ENCODE measurements at places on chromosomes 2 and 18. TPM values are rescaled to one million over a fixed set of nuclear protein-coding genes. Genes with fewer than 3 reads are reported as not detected.

The COX7A2L gene
- 84.7 TPM for total RNA-seq

DNA sequence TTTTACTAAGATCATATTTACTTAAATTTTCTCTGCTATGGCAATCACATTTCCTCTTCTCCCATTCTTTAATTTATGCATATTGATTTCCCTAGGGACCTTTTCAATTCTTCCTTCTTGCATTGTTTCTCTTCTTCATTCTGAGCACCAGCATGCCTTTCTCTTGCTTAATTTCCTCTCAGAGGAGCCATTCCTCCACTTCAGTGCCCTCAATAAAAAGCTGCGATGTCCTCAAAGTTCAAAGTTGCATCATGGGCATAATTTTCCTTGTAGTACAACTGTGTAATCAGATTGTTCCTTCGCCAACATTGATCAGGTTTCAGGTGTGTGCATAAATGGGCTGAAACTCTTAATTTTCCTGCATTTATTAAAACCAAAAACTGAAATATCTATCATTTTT lies 21.8 kb upstream of the CD226 start:
- DNase-seq = no peak
- no peak overlapping the region for H3K4me3 ChIP-seq
- peaks cover 11% of the 10 kb centered on the region for H3K36me3 ChIP-seq
- H3K4me1 ChIP-seq = peaks cover 23% of the 10 kb centered on the region
- no peaks in the 10 kb centered on the region for H3K27me3 ChIP-seq

- H3K27me3 ChIP-seq = peaks cover 5% of the 10 kb centered on the region
Observed at GRCh38 chr2:200146501-200146900, 160.0 kb upstream of the SPATS2L start.

- H3K4me1 ChIP-seq = peaks cover 12% of the 10 kb centered on the region
- DNase-seq = no peak
- H3K27ac ChIP-seq = no peak overlapping the region
- peaks cover 4% of the 10 kb centered on the region for H3K36me3 ChIP-seq
- no peak overlapping the region for H3K4me3 ChIP-seq
Observed at GRCh38 chr2:168482269-168482668, 26.2 kb downstream of the CERS6 start.

GRCh38 chr2:238797537-238797936 lies 50.3 kb upstream of the TWIST2 start:
- no peak for DNase-seq
- no peak overlapping the region for H3K27ac ChIP-seq
- H3K27me3 ChIP-seq = peaks cover 8% of the 10 kb centered on the region
- H3K4me3 ChIP-seq = no peak overlapping the region
- no peaks in the 10 kb centered on the region for H3K4me1 ChIP-seq

The CPO gene
- total RNA-seq = not detected

GRCh38 chr2:45950606-45951005 lies 299.1 kb downstream of the PRKCE start:
- peaks cover 15% of the 10 kb centered on the region for H3K27me3 ChIP-seq
- no peaks in the 10 kb centered on the region for H3K4me1 ChIP-seq
- H3K27ac ChIP-seq = no peak overlapping the region
- H3K4me3 ChIP-seq = no peak overlapping the region

- H3K27me3 ChIP-seq = peaks cover 1% of the 10 kb centered on the region
- H3K36me3 ChIP-seq = no peaks in the 10 kb centered on the region
- no peak for DNase-seq
- H3K4me3 ChIP-seq = no peak overlapping the region
Observed at GRCh38 chr2:3745920-3746319, 42.5 kb downstream of the DCDC2C start.

GRCh38 chr18:12391487-12392165 lies 14.6 kb upstream of the AFG3L2 start:
- H3K36me3 ChIP-seq = no peaks in the 10 kb centered on the region
- peaks cover 4% of the 10 kb centered on the region for H3K27me3 ChIP-seq
- H3K27ac ChIP-seq = no peak overlapping the region
- H3K4me1 ChIP-seq = peaks cover 5% of the 10 kb centered on the region
- H3K4me3 ChIP-seq = no peak overlapping the region

GRCh38 chr18:54388203-54389142 lies 30.8 kb downstream of the C18orf54 start:
- H3K27me3 ChIP-seq = no peaks in the 10 kb centered on the region
- no peak overlapping the region for H3K4me3 ChIP-seq
- peaks cover 43% of the 10 kb centered on the region for H3K4me1 ChIP-seq
- DNase-seq = peak; percentile 31
- peaks cover 7% of the 10 kb centered on the region for H3K36me3 ChIP-seq
- no peak overlapping the region for H3K27ac ChIP-seq

The DTNA gene
- total RNA-seq = not detected

The ONECUT2 gene
- total RNA-seq = not detected

The IL36RN gene
- total RNA-seq = not detected

The CREG2 gene
- not detected for total RNA-seq

- peaks cover 14% of the 10 kb centered on the region for H3K27me3 ChIP-seq
- H3K4me3 ChIP-seq = no peak overlapping the region
- H3K27ac ChIP-seq = no peak overlapping the region
- no peak for DNase-seq
- H3K36me3 ChIP-seq = peaks cover 9% of the 10 kb centered on the region
- H3K4me1 ChIP-seq = peaks cover 17% of the 10 kb centered on the region
Observed at GRCh38 chr2:207419331-207419730, 110.4 kb upstream of the CREB1 start.

- peaks cover 11% of the 10 kb centered on the region for H3K27me3 ChIP-seq
- no peaks in the 10 kb centered on the region for H3K4me1 ChIP-seq
- DNase-seq = no peak
- H3K27ac ChIP-seq = no peak overlapping the region
- H3K4me3 ChIP-seq = no peak overlapping the region
Observed at GRCh38 chr2:177638507-177638906, 245.9 kb downstream of the AGPS start.

GRCh38 chr2:97740590-97741182 lies 27.3 kb downstream of the ZAP70 start:
- DNase-seq = no peak
- H3K4me3 ChIP-seq = no peak overlapping the region
- H3K36me3 ChIP-seq = peaks cover 58% of the 10 kb centered on the region
- H3K27ac ChIP-seq = peak overlapping the region; percentile 18

- H3K27ac ChIP-seq = no peak overlapping the region
- no peak overlapping the region for H3K4me3 ChIP-seq
Observed at GRCh38 chr2:154402213-154402612, 296.3 kb upstream of the KCNJ3 start.

DNA sequence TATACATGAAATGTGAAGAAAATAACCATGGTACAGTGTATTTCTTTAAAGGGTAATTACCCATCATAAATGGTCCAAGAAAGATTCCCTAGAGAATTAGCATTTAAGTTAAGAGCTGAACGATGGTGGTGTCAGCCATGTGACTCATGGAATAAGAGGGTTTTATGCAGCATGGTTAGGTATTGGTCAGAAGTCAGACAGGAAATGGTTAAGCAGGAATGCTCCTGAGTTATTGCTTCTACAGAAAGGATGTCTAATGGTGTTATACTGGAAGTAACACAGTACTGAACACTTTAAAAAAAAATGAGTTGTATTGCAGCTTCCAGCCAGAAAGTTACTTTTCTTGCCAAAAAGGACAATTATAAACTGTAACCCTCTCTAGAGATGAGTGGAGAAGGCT lies 72.7 kb upstream of the UBE2E3 start:
- no peak overlapping the region for H3K4me3 ChIP-seq
- no peak overlapping the region for H3K27ac ChIP-seq
- peaks cover 3% of the 10 kb centered on the region for H3K27me3 ChIP-seq
- no peaks in the 10 kb centered on the region for H3K4me1 ChIP-seq
- H3K36me3 ChIP-seq = no peaks in the 10 kb centered on the region

The SYT4 gene
- not detected for total RNA-seq

GRCh38 chr18:63585988-63586387 lies 1.2 kb upstream of the SERPINB13 start:
- peaks cover 2% of the 10 kb centered on the region for H3K27me3 ChIP-seq
- no peaks in the 10 kb centered on the region for H3K36me3 ChIP-seq
- no peak overlapping the region for H3K27ac ChIP-seq
- no peak for DNase-seq
- H3K4me3 ChIP-seq = no peak overlapping the region
- H3K4me1 ChIP-seq = no peaks in the 10 kb centered on the region

The PAX8 gene
- total RNA-seq = 1.6 TPM

GRCh38 chr18:43606795-43607194 lies 329.5 kb upstream of the SYT4 start:
- H3K27ac ChIP-seq = no peak overlapping the region
- H3K27me3 ChIP-seq = no peaks in the 10 kb centered on the region
- no peaks in the 10 kb centered on the region for H3K36me3 ChIP-seq
- no peak for DNase-seq
- no peaks in the 10 kb centered on the region for H3K4me1 ChIP-seq
- H3K4me3 ChIP-seq = no peak overlapping the region

DNA sequence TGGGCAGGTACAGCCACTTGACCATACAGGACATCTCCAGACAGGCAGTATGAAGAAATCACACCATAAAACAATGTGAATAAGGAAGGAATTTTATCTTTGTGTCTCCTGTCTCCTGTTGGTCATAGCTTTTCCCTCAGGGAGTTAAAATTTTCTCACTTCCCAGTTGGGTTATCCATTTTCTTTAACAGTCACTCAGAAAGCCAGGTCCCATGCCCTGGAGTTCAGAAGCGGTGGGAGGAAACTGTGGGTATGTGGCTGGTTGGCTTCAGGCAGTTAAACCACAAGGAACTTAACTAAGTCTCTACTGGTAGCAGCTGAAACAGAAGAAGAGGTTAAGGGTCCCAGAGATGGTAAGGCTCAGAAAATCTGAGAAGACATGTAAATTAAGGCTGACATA lies 6.5 kb upstream of the SMAD2 start:
- peaks cover 5% of the 10 kb centered on the region for H3K4me1 ChIP-seq
- no peaks in the 10 kb centered on the region for H3K36me3 ChIP-seq
- no peak for DNase-seq

- no peak for DNase-seq
- H3K4me3 ChIP-seq = no peak overlapping the region
- H3K27me3 ChIP-seq = peaks cover 16% of the 10 kb centered on the region
Observed at GRCh38 chr2:69188182-69188900, 175.4 kb downstream of the ANTXR1 start.

All from activated T-helper 1 cell treated with anti-CD3 and anti-CD28 coated beads, Interleukin-12 subunit alpha, Interleukin-12 subunit beta, Interleukin-2, Interleukin-4 antibody, amounts not matched to agents 30 ng/mL and 10 ng/mL and 1 ng/mL, durations not matched to agents 14 hours and 24 hours and 36 hours (primary cell).